Glutamatergic neuron (in vitro differentiated cells): ENCODE measurements at places on chromosomes 3 and 15.

DNA sequence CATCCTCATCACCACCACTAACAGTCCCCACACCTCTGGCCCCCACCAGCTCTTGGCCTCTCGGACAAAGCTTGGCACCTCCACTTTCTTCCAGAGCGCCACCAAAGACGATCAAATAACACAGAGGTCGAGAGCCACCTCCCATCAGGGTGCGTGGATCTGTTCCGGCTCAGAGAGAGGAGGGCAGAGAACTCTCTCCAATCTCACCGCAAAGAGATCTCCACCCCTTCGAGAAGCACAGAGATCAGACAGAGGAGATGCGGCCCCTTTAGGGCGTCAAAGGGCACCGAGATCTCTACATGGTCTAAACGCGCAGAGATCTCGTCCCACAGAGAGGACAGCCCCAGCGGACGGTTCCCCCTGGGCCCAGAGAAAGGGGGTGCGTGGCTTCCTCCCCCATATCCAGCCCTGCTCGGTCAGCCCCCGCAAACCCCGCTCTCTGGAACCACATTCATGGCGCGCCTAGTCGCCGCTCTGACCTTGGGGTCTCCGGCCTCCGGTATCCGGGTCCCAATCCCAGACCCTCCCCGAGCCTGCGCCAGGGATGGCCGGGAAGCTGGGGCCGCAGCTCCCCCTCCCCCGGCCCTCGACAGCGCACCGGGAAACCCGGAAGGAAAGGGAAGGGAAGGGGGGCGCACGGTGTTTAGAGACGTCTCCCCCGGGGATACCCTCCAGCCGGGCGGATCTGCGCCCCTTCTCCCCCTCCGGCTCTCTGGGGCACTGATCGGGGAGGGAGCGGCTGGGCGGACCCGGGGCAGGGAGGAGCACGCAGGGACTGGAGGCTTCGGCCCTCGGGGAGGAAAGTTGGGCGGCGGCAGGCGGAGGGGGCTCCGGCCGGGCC is 608 bp downstream of the SCN5A start:
- no peaks in the 10 kb centered on the region for H3K4me1 ChIP-seq
- peak; percentile 47 for DNase-seq
- no peak overlapping the region for H3K27ac ChIP-seq
- H3K36me3 ChIP-seq = no peaks in the 10 kb centered on the region

DNA sequence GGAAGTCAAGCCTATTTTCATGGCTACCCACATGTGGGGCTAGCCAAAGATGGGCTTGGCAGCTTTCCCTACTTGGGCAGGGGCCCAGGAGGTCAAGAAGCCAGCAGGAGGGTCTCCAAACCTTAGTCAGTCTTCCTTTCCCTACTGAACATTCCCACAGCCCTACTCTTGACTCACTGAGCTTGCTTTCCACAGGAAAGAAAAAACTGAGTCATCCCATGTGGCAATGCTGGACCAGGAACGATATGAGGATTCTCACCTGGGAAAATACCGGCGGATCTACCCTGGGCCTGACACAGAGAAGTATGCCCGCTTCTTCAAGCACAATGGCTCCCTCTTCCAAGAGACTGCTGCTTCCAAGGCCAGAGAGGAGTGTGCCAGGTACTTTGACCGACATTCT is 3.7 kb upstream of the NGRN start:
- no peaks in the 10 kb centered on the region for H3K36me3 ChIP-seq
- H3K4me1 ChIP-seq = no peaks in the 10 kb centered on the region
- peaks cover 4% of the 10 kb centered on the region for H3K27me3 ChIP-seq

DNA sequence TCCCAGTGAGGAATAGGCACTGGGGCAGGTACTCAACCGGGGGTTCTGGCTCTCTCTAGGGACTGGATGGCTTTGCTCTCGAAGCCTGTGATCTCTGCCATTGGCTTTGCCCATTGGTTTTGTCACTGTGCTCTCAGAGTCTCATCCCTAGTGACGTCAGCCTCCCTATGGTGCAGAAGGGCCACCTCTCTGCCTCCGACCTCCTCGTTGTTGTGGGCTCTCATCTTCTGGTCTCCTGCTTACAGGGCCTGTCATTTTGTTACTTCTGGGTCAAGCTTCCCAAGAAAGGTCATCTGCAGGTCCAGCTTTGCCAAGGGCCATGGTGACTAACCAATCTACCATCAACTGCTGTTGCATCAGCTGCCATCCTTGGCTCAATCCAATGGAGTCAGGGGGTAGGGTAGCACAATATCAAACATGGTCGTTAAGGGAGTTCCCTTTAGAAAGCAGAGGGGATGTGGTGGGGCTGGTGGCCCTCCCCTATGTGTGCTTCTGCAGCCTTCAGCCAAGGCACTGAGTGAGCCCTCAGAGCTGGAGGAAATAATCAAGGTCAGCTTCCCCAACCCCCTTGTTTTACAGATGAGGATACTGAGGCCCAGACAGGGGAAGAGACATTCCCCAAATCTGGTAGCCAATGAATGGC is 13.4 kb upstream of the RAD18 start:
- H3K36me3 ChIP-seq = no peaks in the 10 kb centered on the region

DNA sequence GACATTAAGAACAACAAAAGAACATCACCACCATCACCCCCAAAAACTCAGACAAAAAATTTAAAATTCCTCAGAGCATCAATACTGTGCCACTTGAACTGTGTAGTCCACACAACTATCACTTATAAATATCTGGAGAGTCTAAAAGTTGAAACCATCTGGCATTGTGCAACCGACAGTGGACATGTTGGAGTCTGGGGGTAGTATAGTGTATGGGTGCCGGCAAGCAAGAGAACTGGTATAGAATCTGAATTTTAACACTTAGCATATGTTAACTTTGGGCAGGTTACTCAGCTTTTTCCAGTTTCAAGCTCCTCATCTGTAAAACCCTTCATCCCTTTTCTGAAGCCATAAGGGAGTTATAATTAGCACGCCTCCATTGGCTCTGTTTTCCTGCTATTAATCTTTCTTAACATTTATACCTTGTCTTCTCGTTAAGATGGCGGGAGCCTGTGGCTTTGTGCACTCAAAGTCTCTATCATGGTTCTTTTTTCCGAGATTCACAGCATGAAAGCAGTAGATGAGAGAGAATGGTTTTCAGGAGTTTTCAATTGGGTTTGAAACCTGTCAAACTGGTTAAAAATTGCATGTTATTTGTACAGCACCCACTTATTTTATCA is 255.7 kb upstream of the TBL1XR1 start:
- H3K27me3 ChIP-seq = no peaks in the 10 kb centered on the region
- DNase-seq = no peak
- no peaks in the 10 kb centered on the region for H3K4me1 ChIP-seq
- no peak overlapping the region for H3K4me3 ChIP-seq
- H3K27ac ChIP-seq = no peak overlapping the region

DNA sequence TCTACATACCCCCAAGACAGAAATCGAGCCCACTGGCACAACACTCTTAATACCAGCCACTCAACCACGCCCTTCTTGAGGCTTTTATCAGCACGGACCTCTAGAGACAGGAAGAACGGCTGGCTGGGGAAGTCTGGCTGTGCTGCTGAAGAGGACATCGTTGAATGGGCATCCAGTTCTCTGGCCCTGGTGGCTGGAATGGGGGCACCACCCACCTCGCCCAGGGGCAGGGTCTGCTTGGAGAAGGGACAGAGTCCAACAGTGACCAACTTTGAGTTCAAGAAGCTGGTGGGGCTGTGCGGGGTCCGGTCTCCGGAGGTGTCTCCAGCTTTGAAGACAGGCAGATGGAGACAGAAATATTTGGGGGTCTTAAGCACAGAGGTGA is 77.5 kb downstream of the ATP10A start:
- no peak overlapping the region for H3K4me3 ChIP-seq
- H3K27me3 ChIP-seq = peaks cover 5% of the 10 kb centered on the region
- DNase-seq = no peak
- H3K4me1 ChIP-seq = peaks cover 20% of the 10 kb centered on the region
- H3K27ac ChIP-seq = peak overlapping the region; percentile 83

DNA sequence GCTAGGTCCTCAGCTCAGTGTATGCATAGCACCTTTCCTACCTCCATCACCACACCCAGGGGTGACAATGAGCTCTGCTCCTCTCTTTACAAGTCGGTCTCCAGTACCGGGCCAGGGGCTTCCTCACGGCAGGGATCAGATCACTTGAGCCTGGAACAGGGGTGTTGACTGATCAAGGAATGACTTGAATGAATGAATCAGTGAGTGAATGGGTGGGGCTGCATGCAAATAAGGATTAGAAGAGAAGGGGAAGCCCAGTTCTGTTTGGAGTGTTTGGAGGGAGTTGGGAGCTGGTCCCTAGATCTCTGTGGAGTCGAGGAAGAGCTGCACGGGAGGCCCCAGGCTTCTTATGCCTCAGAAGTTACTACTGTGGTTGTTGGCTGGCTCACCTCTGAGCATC is 87.0 kb downstream of the TMEM266 start:
- H3K36me3 ChIP-seq = peaks cover 6% of the 10 kb centered on the region
- peaks cover 11% of the 10 kb centered on the region for H3K27me3 ChIP-seq
- H3K27ac ChIP-seq = no peak overlapping the region

- no peaks in the 10 kb centered on the region for H3K4me1 ChIP-seq
- peaks cover 16% of the 10 kb centered on the region for H3K36me3 ChIP-seq
- DNase-seq = no peak
- H3K27ac ChIP-seq = no peak overlapping the region
- no peak overlapping the region for H3K4me3 ChIP-seq
- H3K27me3 ChIP-seq = peaks cover 1% of the 10 kb centered on the region
These were observed 267.0 kb downstream of the PLCL2 start for GRCh38 chr3:17151598-17152373.

GRCh38 chr3:194396859-194397756 is 2.0 kb downstream of the GP5 start:
- peaks cover 17% of the 10 kb centered on the region for H3K4me1 ChIP-seq
- DNase-seq = no peak
- peak overlapping the region; percentile 81 for H3K4me3 ChIP-seq

- H3K27ac ChIP-seq = no peak overlapping the region
- DNase-seq = no peak
- H3K36me3 ChIP-seq = no peaks in the 10 kb centered on the region
- no peak overlapping the region for H3K4me3 ChIP-seq
- H3K4me1 ChIP-seq = no peaks in the 10 kb centered on the region
- H3K27me3 ChIP-seq = no peaks in the 10 kb centered on the region
These were observed 51.6 kb upstream of the ACKR4 start for GRCh38 chr3:132545471-132545870.

GRCh38 chr3:50610992-50611463 is 546 bp downstream of the CISH start:
- H3K27ac ChIP-seq = no peak overlapping the region
- peak overlapping the region; percentile 82 for H3K4me3 ChIP-seq
- H3K4me1 ChIP-seq = peaks cover 13% of the 10 kb centered on the region
- no peaks in the 10 kb centered on the region for H3K36me3 ChIP-seq
- H3K27me3 ChIP-seq = peaks cover 9% of the 10 kb centered on the region

DNA sequence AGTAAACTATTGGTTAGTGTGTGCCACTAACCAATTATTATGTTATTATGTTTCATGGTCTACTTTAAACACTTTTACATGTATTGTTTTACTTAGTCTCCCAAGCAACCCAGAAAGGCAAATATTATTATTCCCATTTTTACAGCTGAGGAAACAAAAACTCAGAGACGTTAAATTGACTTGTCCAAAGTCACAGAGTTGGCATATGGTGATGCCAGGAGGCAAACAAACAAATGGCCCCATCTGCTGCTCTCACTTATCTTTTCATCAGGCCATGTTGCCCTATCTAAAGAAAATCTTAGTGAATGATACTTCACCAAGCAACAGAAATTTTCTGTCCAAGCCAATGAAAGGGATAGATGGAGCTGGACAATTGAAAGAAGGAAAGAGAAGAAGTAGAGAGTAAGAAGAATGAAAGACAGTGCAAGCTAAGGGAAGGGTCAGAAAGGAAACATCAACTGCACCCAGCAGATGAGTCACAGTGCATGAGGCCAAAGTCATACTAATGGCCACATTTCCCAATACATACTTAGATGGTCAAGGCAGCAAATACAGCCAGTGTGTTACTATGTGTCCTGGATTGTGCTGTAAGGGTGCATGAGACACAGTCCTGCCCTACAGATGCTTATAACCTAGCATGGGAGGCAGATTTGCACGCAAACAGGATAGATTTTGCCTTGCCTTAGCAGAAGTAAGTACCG is 266.9 kb downstream of the KCNMB2 start:
- no peak overlapping the region for H3K4me3 ChIP-seq
- DNase-seq = no peak
- H3K27ac ChIP-seq = peak overlapping the region; percentile 2
- H3K27me3 ChIP-seq = no peaks in the 10 kb centered on the region
- peaks cover 14% of the 10 kb centered on the region for H3K4me1 ChIP-seq

- H3K27me3 ChIP-seq = peaks cover 24% of the 10 kb centered on the region
- H3K36me3 ChIP-seq = no peaks in the 10 kb centered on the region
- no peak for DNase-seq
- H3K4me1 ChIP-seq = peaks cover 32% of the 10 kb centered on the region
- peak overlapping the region; percentile 50 for H3K27ac ChIP-seq
These were observed 18.4 kb upstream of the KLF13 start for GRCh38 chr15:31308185-31308639.

- no peak overlapping the region for H3K27ac ChIP-seq
- H3K4me1 ChIP-seq = no peaks in the 10 kb centered on the region
These were observed 12.0 kb downstream of the SAMMSON start for GRCh38 chr3:70011582-70011981.

GRCh38 chr3:35908366-35909232 is 269.3 kb downstream of the ARPP21 start:
- no peaks in the 10 kb centered on the region for H3K36me3 ChIP-seq
- H3K27me3 ChIP-seq = no peaks in the 10 kb centered on the region
- no peak overlapping the region for H3K27ac ChIP-seq

- no peaks in the 10 kb centered on the region for H3K36me3 ChIP-seq
- no peak for DNase-seq
- H3K4me1 ChIP-seq = no peaks in the 10 kb centered on the region
- H3K27me3 ChIP-seq = no peaks in the 10 kb centered on the region
- no peak overlapping the region for H3K4me3 ChIP-seq
These were observed 174.7 kb upstream of the TPM1 start for GRCh38 chr15:62867844-62868243.

- H3K36me3 ChIP-seq = peaks cover 4% of the 10 kb centered on the region
- no peaks in the 10 kb centered on the region for H3K27me3 ChIP-seq
- no peak for DNase-seq
- H3K27ac ChIP-seq = peak overlapping the region; percentile 14
These were observed 19.9 kb downstream of the KPNA4 start for GRCh38 chr3:160545504-160545871.

- no peak for DNase-seq
- no peaks in the 10 kb centered on the region for H3K27me3 ChIP-seq
- no peak overlapping the region for H3K4me3 ChIP-seq
- H3K27ac ChIP-seq = no peak overlapping the region
These were observed 58.9 kb downstream of the ITGA11 start for GRCh38 chr15:68373028-68373427.

- no peak overlapping the region for H3K4me3 ChIP-seq
- H3K4me1 ChIP-seq = no peaks in the 10 kb centered on the region
- DNase-seq = no peak
- H3K27ac ChIP-seq = no peak overlapping the region
- no peaks in the 10 kb centered on the region for H3K36me3 ChIP-seq
These were observed 38.4 kb downstream of the UBP1 start for GRCh38 chr3:33401781-33402180.

- no peak overlapping the region for H3K4me3 ChIP-seq
- no peak overlapping the region for H3K27ac ChIP-seq
- H3K36me3 ChIP-seq = no peaks in the 10 kb centered on the region
- peak; percentile 61 for DNase-seq
These were observed 266.8 kb downstream of the ZNF385D start for GRCh38 chr3:21484057-21484827.
